ENCODE measurements at places on chromosomes 16 and 17.

- no peak for DNase-seq
These were observed 28.5 kb downstream of the GLG1 start for GRCh38 chr16:74578433-74578832.

GRCh38 chr16:19700319-19700781 is 17.7 kb downstream of the KNOP1 start:
- DNase-seq = no peak

DNA sequence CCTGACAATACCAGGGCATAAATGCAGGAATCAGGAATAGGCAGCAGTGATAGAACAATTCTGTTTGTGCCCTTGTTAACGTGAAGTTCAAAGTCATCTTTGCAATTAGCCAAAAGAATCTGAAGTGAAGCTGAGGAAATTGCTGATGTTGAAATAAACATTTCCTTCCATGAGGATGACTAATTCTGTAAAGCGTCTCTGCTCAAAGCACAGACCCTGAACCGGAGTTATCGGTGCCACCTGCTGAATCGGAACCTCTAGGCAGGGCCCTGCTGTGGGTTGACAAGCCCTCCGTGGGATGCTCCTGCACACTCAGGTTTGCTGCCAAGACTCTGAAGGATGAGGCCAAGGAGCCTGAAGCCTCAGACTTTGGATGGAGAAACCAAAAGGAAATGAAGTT is 37.0 kb upstream of the CDH1 start:
- no peak for DNase-seq

GRCh38 chr17:72887917-72888316 is 204.6 kb downstream of the SLC39A11 start:
- no peak for DNase-seq

DNA sequence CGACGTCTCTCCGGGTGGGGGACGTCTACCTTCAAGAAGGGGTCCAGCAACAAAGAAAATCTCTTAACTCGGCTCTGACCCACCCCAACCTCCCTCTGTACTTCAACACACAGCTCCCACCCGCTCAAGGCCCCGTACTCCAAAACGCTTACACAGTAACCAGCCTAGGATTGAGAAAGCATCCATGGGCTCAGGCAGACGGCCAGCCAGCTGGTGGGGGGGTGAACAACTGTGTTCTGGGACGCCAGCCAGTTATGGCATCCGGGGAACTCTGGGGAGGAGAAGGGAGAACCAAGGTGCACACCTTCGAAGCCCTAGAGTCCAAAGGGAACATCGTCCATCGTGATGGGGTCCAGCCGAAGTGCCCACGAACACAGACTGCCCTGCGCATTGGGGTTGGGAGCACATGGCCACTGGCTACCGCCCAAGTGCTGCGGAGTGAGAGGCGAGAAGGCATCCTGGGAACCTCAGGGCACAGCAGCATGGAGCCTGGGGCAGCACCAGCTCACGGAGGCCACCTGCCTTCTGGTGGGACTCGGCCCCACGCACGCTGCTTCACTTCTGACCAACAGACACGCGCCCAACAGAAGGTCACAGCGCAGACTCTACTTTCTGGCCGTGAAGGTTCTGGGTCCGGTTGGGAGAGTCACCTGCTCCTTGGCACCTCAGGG is 14.3 kb downstream of the SLC16A3 start:
- no peak for DNase-seq

DNA sequence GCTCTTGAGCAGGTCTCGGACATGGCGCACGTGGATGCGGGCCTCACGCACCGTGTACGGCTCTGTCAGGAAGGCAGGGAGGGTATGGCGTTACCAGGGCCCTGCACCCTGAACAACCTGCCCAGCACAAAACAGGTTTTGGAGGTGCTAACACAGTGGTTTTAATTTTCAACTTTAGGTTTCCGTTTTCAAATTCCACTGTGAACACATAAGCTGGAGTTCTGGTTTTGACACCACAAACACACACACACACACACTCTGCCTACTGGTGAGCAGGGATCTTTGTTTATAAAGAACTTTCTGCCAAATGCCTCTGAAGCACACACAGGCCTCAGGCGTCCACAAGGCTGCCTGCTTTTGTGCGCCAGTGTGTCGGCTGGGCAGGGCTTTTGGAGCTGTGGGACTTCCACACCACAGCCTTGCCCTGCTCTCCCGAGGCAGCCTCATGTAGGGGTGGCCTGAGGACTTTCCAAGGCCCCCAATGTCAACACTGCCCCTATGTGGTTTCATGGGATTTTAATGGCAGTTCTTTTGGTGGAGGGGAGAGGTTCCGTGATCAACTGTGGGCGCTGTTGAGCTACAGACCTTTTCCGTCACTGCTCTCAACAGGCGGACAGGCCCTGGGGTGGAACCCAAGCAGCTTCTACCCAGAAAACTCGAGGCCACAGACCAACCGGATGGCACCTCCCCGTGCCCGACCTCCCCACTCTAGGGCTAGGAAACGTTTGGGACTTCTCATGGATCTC is 9.4 kb downstream of the CLUH start:
- no peak for DNase-seq

GRCh38 chr17:83080579-83080857 is 1.1 kb downstream of the METRNL start:
- DNase-seq = no peak

- DNase-seq = no peak
These were observed 144.1 kb downstream of the RAB11FIP4 start for GRCh38 chr17:31535581-31535981.

GRCh38 chr17:38900978-38901656 is 24.3 kb upstream of the LASP1NB start:
- no peak for DNase-seq

GRCh38 chr17:80870401-80870800 is 121.2 kb upstream of the CHMP6 start:
- no peak for DNase-seq

- DNase-seq = peak; percentile 87
These were observed 6.6 kb upstream of the SMARCD2 start for GRCh38 chr17:63848834-63849689.

DNA sequence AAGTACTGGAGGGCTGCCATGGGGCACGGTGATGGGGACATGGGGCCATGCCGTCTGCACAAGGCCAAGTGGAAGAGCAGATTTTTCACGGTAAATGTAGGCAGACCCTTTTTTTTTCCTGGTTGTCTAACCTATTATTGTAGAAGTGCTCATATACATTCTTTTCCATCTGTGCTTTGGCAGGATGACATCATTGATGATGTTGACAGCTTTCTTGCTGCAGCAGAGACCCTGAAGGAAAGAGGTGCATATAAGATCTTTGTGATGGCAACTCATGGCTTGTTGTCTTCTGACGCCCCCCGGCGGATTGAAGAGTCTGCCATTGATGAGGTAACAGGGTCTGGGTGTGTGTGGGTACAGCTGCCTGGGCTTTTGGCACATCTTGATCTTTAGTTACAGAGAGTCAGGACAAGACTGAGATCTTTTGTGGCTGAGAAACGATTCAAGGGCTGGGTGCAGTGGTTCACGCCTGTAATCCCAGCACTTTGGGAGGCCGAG is 23.3 kb upstream of the SLC5A10 start:
- no peak for DNase-seq

GRCh38 chr16:55401046-55401445 is 77.0 kb downstream of the IRX6 start:
- DNase-seq = no peak

DNA sequence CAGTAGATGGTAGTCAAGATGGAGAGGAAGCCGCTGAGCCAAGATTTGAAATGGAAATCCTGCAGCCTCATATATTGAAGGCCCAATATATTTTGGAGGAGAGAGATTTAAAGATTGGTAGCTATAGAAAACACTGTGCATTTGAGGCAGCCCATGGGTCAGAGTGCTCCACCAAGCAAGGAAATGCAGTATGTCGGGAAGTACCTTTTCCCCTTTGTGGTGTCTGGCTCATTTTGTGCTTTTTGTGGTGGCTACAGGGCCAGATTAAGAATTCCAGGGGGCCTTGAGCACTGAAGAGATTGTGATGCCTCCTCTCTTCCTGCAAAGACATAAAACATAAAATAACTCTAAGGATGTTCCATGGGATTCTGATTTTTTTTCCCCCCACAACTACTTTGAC is 39.6 kb downstream of the CDRT15 start:
- DNase-seq = no peak

DNA sequence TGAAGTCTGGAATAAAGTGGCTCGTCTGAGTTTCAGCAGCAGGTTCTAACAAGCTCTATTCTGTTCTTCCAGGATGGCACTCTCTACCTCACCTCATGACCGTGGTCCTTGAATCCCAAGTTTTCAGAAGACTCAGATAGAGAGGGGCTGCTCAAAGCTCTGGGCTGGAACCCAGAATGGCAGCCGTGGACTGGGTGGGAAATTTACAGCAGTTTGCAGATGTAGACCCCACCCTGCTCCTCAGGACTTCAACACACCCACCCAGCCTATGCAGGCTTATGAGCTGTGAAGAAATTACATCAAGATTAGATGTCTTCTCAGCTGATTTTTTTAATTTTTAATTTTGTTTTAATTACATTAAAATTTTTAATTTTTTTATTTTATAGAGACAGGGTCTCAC is 59.4 kb downstream of the METRNL start:
- DNase-seq = no peak

- no peak for DNase-seq
These were observed 252.7 kb downstream of the WWOX start for GRCh38 chr16:78352184-78352583.

DNA sequence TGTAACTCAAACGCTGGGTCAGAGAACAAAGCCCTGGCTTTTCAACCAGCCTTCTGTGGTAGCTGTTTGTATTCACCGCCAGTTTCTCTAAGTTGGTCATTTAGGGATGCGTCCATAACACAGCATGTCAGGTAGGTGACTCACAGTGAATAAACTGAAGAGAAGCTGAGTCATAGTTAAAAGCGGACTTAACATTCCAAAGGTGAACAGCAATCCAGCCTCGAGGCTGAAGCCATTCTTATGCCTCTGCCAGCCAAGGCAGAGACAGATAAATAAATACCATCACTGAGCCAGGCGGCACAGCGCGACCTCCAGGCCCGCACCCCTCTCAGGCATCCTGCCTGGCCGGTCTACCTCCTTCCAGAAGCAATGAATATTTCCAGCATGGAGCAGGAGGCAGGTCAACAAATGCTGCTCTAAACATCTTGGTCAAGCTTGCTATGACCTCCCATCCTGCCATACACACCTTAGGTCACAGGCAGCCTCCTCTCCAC is 12.4 kb upstream of the CACNG4 start:
- no peak for DNase-seq

GRCh38 chr17:31373150-31374093 is 18.1 kb upstream of the RAB11FIP4 start:
- no peak for DNase-seq

DNA sequence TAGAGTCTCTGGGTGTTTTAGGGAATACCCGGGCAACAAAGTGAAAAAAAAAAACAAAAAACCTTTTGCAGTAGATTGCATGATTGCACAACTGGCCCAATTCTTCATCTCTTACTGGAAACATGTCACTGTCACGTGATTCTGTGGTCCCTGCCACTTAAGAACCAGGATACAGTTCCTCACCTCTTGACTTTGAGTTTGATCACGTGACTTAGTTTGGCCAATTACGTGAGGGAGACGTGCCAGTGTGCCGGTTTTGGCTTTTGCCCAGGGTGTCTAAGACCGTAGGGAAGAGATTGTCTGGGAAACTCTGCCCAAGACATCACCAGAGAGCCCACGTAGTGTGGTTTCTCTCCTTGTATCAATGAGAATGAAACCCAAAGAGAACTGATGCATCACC is 88.7 kb downstream of the GRIN2A start:
- no peak for DNase-seq

DNA sequence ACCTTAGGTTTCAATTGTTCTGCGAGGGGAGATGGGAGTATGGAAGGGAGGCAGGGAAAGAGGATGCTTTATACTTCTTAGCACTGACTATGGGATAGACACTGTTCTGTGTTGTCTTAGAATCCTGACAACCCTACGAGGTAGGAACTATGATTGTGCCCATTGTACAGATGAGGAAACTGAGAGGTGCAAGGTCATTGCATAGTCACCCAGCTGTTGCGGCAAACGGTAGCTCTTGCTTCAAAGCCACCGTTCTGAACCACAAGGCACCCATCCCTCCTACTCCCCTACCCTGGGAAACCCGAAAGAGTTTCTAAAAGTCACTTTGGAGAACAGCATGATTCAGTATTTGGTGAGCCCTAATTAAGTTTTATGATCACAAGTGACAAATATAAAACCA is 7.5 kb downstream of the CCDC40 start:
- DNase-seq = no peak

DNA sequence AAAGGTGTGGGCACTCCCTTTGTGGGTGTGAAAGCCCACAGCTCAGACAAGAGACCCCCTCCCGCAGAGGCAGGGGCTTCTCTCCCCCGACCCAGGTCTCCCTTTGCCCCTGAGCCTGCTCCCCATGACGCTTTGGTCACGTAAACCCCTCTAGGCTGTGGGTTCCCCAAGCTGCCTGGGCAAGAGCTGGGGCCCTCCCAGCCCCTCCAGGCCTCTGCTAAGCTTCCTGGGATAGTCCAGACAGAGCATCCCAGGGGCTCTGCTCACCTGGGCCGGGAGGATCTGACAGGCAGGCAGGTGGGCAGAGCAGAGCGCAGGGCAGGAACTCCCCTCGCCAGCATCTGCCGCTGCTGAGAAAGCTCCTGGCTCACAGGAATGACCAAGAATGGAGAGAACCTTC is 177.3 kb downstream of the BANP start:
- no peak for DNase-seq

DNA sequence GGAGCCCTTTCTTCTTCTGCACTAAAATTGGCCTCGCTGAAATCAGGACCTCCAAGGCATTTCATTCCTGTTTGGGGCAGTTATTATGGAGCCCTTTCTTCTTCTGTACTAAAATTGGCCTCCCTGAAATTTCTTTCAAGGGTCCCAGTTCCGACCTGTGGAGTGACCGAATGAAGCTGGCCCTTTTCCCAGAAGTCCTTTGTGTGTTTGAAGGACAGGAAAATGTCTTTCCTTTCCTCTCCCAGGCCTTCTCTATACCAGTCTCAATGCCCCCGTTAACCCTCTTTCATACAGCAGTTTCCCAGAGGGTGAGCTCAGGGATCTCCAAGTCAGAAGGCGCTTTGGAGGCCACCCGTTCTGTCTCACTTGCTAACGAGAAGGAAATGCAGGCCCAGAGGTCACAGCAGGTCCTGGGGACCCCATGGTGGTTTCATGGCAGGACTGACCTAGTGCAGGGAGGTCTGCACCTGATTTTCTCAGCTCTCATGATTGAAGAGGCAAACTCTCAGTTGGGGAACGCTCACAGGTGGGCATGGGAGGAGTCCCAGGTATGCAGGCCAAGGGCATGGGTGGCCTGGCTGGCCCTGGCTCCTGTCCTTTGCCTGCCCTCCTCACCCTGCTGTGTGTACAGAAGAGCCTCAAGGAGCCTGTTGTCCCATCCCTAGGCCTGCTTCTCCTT is 37.1 kb upstream of the DOC2B start:
- no peak for DNase-seq
